ENCODE measurements at places on chromosomes 16 and 17.
A peak's percentile ranks its signal among the peaks of the same experiment; 100 is the strongest.

DNA sequence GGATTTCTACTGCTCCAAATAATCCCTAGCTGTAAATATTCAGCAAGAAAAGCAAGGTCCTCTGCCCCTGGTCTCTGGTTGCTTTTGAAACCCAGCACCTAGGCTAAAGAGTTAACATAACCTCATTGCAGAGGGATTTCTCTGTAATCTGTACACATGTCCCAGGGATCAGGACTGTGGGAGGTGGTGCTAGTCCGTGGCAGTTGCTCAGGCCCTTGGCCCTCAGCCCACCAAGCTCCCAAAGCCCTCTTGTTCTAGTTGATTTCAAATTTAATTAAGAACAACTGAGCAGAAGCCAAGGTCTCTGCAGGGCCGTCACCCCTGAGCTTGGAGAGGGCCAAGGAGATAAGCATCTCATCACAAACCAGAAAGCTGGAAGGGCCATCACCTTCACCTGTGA lies 181.1 kb downstream of the SOX9 start:
- no peak for DNase-seq

- no peak for DNase-seq
Measured at GRCh38 chr17:68759002-68759342, 157.8 kb upstream of the FAM20A start.

- DNase-seq: no peak
Measured at GRCh38 chr16:56470232-56470631, 18.9 kb downstream of the OGFOD1 start.

GRCh38 chr16:87570938-87571867 lies 31.1 kb upstream of the JPH3 start:
- DNase-seq: no peak

DNA sequence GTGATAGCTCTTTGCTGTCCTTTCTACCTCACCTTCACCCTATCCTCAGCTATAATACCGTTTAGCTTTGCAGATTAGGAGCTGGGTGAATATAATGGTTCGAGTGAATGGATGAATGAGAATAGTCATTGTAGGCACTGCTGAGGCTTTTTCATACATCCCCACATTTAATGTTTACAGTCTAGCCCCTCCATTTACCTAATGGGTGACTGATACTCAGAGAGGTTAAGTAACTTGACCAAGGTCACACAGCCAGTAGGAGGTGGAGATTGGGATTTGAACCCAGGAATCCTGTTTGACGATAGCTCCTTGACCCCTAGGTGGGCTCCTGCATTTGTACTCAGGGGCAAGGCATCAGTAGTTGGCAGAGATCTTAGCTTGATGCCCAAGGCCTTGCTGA lies 195.6 kb downstream of the CCDC182 start:
- no peak for DNase-seq

DNA sequence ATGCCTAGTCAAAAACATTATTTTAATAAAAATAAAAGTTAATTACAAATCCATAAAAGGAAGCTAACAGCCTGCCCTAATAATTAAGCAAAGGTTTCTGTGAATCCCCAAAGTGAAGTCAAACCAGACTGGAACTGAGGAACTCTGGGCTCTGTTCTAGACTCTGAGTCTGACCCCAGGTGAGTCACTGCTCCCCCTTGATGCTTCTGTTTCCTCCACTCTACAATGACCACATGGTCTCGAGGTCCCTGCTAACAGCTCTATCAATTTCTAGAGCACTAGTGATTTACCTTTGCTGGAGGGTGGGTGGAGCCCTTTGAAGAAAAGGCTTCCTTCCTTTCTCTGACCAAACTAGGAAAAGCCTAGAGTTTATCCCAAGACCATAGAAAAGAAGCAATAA lies 32.4 kb downstream of the XPO6 start:
- DNase-seq: no peak

DNA sequence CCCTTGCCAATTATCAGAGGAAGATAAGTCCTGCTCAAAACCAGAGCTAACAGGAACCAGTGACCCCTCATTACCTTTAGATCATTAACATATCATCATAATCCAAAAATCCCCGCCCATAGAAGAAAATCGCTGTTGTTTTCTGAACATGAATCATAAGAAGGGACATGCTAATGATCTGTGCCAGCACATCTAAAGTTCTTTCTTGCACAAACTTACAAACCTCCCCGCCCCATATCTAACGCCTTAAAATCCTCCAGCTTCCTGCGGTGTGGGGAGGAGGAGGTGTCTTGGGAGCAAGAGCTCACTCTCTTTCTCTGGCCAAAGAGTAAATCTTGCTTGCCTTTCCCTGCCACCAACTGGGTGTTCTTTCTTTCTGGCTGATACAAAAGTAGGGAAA lies 78.3 kb downstream of the IRX3 start:
- DNase-seq: no peak

- no peak for DNase-seq
Measured at GRCh38 chr17:79125503-79125902, 50.9 kb downstream of the ENGASE start.

- DNase-seq: no peak
Measured at GRCh38 chr17:79152110-79152509, 77.5 kb downstream of the ENGASE start.

DNA sequence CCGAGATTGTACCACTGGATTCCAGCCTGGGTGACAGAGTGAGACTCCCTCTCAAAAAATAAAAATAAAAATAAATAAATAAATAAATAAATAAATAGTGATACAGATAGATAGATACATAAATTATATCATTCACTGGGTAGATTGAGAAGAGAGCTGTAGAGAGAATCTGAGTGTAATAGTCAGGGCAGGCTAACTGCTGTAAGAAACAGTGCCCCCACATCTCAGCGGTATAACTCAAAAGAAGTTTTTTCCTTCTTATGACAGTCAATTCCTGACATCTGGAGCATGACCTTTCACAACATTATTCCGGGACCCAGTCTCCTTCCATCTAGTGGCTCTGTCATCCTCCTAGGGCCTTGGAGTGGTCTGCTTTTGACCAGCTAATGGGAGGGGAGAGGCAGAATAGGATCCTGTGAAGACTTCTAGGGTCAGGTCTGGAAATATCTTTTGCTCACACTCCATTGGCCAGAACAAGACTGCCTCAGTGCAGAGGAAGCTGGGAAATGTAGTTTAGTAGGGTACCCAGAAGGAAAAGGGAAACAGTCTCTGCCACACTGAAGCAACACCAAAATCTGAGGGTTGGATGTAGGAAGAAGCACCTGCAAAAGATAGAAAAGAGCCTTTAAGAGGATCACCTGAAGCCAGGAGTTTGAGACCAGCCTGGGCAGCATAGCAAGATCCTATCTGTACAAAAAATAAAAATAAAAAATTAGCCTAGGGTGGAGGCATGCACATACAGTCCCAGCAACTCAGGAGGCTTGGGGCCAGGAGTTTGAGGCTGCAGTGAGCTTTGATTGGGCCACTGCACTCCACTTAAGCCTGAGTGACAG lies 3.0 kb upstream of the QPRT start:
- DNase-seq: no peak

GRCh38 chr17:28244446-28244845 lies 74.6 kb upstream of the TMEM97 start:
- DNase-seq: no peak

DNA sequence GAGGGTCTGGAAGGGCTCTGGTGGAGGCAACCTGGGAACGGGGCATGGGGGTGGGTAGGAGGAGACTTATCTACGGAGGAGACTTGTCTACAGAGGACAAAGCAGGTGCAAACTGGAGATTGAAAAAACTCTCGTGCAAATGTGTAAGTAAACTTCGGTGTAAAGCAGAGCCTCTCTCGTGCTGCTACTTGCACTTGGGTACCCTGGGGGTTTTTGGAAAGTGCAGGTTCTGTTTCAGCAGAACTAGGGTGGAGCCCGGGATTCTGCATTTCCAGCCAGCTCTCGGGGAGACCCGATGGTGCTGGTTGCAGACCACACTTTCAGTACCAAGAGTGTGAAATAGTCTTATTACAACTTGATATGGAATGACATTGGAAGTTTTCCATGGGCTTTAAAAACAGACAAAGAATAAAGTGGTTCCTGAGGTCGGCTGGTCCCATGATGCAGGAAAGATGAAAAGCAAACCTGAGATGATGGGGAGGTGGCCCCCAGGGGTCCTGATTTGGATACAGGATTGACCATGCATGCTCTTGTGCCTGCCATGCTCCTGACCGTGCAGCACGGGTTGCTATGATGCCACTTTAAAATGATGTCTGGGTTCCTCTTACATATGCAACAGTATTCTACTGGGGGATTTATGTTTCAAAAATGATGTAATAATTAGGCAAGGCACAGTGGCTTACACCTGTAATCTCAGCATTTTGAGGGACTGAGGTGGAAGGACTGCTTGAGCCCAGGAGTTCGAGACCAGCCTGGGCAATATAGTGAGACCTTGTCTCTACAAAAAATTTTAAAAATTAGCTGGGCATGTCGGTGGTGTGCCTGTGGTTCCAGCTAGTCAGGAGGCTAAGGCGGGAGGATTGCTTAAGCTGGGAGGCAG lies 69.3 kb downstream of the IRF8 start:
- DNase-seq: no peak

DNA sequence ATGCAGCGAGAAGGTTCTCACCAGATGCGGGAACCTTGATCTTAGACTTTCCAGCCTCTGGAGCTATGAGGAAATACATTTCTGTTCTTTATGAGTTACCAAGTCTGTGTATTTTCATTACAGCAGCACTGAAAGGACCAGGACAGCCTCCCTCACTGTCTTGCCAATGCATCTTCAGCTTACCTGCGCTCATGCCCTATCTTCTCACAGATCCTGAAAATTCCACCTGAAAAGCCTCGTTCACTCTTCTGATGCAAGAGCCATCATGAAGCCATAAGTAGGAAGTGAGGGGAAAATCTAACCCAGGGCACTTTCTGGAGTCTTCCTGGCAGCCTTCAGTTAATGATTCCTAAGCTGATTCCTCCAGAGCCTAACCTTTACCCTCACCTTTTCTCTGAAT lies 194.0 kb downstream of the SALL1 start:
- DNase-seq: no peak

- DNase-seq: no peak
Measured at GRCh38 chr17:72119873-72120641, 763 bp upstream of the SOX9 start.

DNA sequence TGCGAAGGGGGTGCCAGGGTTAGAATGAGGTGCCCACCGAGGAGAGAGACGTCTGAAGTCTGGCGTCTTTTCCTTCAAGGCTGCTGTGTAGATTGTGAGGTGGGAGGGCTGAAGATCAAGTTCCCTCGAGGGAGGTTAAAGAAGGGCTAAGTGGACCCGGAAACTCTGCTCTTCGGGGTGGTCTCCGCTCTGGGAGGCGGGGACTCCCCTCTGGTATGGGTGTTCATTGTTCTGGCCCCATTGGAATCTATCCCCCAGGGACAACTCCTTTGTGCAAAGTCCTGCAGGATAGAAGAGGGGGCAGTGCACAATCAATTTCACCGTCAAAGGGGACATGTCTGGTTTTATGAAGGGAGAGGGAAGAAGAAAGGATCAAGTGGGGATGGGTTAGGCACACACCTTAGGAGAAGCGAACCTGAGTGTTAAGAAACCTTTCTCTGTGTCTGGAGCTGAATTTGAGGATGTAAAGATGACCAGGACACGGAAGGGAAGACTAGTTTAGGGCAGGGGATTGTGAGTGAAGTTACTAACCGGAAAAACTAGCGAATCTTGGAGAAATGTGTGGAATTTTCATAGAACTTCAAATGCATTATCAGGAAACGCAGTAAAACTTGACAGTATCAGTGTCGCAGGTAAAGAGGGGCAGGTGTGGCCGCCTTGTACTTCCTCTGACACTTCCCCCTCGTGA lies 809 bp upstream of the RAB34 start:
- peak; percentile 51 for DNase-seq

GRCh38 chr16:89093602-89094251 lies at the start of gene ACSF3:
Gene ACSF3 (plus strand): TSS chr16:89093852. CDS start chr16:89100682, 6,830 bp downstream.
- DNase-seq: peak; percentile 40

- no peak for DNase-seq
Measured at GRCh38 chr16:8075271-8075670, 515.0 kb downstream of the TMEM114 start.

- no peak for DNase-seq
Measured at GRCh38 chr16:75272097-75272551, 20.7 kb upstream of the BCAR1 start.

DNA sequence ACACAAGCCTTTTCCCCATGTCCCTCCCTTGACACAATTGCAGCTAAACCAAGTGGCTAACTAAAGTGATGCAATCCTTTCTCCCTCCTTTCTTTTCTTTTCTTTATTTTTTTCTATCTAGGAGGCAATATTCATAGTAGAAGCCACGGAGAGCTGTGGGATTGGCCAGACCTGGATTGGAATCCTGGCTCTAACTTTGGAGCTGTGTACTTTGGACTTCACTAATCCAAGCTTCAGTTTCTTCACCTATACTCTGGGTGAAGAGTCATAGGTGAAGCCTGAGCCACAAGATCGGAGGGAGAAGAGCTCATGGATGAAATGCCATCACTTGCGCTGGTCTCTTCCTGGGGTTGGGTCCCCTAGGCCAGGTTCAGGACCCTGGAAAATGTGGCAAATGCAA lies 177.2 kb downstream of the IRX5 start:
- DNase-seq: no peak

- DNase-seq: no peak
Measured at GRCh38 chr17:31645351-31645750, 213.7 kb downstream of the COPRS start.

GRCh38 chr17:9350080-9350479 lies 225.5 kb downstream of the STX8 start:
- DNase-seq: no peak

- DNase-seq: no peak
Measured at GRCh38 chr17:59345476-59345875, 14.0 kb downstream of the YPEL2 start.

DNA sequence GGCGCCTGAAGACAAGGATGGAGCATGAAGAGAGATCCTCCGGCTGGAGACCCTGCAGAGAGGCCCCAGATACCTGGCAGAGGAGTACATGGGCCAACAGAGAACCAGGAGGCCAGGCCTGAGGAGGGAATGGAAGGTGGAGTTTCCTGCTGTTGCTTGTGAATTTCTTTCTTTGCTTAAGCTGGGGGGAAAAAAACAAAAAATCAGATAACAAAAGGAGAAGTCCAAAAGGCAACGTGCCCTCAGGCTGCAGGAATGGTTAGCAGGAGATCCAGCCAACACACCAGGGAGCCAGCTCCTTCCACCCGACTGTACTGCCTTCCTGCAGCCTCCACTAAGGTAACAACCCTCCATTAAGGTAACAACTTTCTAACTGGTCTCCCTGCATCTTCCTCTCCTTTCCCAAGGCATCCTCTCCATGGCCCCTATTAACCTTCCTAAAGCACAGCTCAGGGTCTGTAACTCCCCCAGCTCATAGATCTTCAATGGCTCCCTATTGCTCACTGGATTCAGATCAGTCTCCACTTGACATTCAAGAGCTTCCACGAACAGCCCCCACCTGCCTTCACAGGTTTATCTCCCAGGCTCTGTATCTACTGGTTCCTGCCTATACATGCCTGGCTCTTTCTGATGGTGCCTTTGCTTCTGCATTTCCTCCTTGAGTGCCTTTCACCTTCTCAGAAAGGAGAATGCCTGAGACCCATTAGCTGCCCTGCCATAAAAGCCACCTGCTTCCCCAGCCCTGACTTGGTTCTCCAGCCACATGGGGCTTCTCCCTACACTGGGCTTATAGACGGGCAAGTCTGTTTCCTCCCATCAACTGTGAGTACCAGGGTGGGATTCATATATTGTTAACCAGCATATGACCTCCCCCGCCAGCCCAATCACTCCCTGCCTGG lies 725 bp upstream of the ARL5C start:
- no peak for DNase-seq
